Suprapubic skin (tissue), 4 donors: ENCODE measurements at places on chromosomes 6 and 20. TPM values are rescaled to one million over a fixed set of nuclear protein-coding genes. Genes with fewer than 3 reads are reported as not detected.
A peak's percentile ranks its signal among the peaks of the same experiment; 100 is the strongest.

GRCh38 chr20:58149437-58150091 lies 78.9 kb downstream of the ANKRD60 start:
- no peak overlapping the region for H3K27ac ChIP-seq
- DNase-seq = no peak
- peaks cover 5% of the 10 kb centered on the region for H3K4me1 ChIP-seq
- H3K36me3 ChIP-seq = no peaks in the 10 kb centered on the region

DNA sequence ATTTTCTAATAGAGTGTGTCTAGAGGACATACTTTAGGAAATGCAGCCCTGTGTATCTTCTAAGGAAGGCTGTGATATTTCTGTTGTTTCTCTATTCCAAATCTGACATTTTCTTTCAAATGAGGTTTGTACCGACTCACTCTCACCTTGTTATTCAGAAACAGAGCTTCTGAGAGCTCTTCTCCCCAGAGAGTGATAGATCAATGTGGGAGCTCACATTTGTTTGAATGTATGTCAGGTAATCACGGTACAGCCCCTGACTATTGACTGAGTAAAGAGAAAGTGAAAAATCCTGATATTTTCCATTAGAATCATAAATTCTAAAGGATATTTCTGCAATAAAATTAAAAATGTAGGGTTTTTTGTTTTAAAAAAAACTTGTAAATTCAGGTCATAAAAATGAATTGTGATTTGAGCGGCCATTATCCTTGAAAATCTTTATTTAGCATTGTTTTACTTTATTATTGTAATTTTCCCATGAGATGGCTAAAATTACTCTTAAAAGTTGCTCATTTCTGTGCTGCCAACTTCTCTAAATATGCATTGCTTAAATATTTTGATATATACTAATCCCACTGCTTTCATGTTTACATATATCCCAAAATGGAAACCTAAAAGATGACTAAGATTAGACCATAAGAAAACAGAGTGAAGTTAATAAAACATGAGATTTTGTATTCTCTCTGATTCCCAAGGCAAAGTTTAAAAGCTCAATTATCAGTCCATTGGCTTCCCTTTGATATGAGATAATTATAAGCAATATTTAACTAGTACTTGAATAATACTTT lies 1226.8 kb upstream of the CITED2 start:
- H3K36me3 ChIP-seq = no peaks in the 10 kb centered on the region
- no peak overlapping the region for H3K27ac ChIP-seq
- no peaks in the 10 kb centered on the region for H3K4me1 ChIP-seq
- H3K27me3 ChIP-seq = no peaks in the 10 kb centered on the region
- H3K4me3 ChIP-seq = no peak overlapping the region

DNA sequence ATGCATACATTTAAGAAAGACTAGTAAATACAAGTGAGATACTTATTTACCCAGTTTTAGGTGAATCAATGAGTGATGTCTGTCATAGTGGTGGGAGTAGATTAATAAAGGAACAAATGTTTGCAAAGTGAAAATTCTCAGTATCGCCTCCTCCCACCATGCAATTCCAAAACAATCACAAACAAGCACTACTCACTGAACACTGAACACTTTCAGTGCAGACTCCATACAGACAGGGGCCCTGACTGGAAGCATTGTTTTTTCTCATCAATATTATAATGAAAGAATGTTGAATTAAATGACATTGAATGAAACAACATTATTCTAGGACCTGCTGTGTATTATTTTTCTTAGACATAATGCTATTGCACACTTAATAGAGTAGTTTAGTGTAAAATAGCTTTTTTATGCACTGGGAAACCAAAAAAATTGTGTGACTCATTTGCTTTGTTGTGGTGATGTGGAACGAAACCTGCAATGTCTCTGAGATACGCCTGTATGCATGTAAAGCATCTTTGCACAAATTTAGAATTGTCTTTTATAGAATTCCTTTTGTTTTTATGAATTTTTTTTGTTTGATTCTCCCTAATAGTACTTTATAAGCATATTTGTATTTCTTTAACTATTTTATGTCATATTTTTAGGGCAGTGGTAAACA lies 317.5 kb downstream of the UTRN start:
- H3K27me3 ChIP-seq = no peaks in the 10 kb centered on the region
- DNase-seq = no peak
- peaks cover 11% of the 10 kb centered on the region for H3K36me3 ChIP-seq
- H3K4me1 ChIP-seq = no peaks in the 10 kb centered on the region

- H3K27me3 ChIP-seq = peaks cover 75% of the 10 kb centered on the region
- DNase-seq = no peak
- no peaks in the 10 kb centered on the region for H3K36me3 ChIP-seq
- peak overlapping the region; percentile 78 for H3K27ac ChIP-seq
- peak overlapping the region; percentile 62 for H3K4me3 ChIP-seq
Observed at GRCh38 chr6:6008089-6008647, 1.4 kb upstream of the NRN1 start.

DNA sequence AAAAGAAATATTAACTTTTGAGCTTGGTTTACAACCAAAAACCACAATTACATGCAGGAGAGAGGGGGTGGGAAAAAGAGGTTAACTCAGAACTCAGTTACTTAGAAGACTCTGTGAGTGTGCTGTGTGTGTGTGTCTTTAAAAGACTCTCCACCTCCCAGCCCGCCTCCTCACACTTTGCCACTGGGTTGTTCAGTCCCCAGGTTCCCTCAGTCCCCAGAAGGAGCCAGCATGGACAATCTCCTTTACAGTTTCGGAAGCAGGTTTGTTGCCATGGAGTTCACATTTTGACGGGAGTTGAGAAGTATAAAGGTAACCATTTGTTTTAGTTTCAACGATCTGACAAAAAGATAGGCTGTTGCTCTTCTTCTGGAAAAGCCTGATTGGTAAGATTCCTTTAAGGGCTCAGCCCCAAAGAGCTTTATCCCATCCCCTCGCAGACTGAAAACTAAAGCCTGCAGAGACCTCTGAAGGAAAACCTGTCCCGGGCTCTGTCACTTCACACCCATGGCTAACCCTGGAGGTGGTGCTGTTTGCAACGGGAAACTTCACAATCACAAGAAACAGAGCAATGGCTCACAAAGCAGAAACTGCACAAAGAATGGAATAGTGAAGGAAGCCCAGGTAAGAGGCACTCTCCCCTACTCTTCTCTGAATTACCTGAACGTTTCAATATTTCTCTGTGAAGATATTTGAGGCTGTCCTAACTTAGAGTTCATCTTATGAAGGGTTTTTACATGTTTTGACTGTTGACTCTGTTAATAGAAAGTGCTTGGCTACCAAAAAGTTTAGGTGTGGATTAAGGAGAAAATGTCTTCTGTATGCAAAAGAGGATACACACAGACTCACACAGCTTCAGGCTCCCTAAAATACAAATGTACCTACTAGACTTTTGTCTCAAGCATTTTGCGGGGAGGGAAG lies at the start of gene SPTLC3:
Gene SPTLC3 (plus strand): TSS at position 212 of the 921 bp plus-strand sequence. CDS start 296 bp downstream, at position 508.
- no peaks in the 10 kb centered on the region for H3K27me3 ChIP-seq
- H3K4me3 ChIP-seq = peak within 1 kb of the TSS; percentile 53
- DNase-seq = no peak
- H3K36me3 ChIP-seq = no peaks in the 10 kb centered on the region

DNA sequence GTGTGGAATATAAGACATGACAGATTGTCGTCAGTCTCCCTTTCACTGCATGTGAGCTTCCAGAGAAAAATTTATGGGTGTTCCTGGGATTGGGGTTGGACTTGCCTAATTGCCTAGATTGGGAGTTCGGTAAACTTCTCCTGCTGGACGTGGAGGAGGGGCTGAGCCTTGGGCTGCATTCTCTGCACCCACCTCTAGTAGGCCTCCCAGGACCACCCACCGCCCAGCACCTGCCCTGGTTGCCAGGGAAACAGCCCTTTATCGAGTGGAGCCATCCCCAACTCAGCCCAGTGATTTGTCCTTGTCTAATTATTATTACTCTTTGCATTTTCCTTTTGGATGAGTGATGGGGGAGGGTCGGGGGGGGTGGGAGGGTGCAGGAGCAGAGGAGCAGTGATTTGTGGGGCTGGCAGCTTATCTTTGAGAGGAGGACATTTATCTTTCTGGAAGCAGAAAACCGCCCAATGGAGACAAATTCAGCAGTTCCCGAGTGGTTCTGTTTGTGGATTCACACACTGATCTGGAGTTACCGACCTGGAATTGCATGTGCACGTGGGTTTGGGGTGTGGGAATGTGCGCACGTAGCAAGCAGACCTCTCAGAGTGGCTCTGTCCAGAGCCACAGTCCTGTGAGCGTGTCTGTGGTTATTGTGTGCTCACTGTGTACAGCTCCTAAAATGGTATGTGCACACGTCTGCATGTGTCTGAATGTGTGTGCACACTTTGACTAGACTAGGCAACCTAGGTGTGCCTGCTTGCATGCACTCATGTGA lies 104.5 kb downstream of the DHX35 start:
- no peak for DNase-seq
- H3K4me3 ChIP-seq = no peak overlapping the region
- no peak overlapping the region for H3K27ac ChIP-seq

DNA sequence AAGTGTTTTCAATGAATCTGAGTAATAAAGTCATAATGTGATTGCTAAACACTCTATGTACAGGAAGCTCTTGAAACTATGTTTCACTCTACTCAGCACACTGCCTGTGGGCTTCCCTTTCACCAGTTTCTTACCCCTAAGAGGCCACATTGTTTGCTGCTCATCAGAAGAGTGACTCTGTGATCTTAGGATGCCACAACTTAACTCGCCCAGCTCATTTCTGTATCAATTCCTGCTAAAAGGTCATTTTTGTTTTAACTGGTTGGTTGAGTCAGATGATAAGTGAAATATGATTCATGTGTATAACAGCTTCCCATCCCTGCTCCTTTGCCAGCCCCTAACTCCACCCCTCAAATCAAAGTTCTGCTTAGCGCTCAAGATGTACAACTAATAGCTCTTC lies 9.8 kb upstream of the NDUFAF4 start:
- no peak for DNase-seq
- H3K4me1 ChIP-seq = no peaks in the 10 kb centered on the region
- H3K36me3 ChIP-seq = no peaks in the 10 kb centered on the region
- H3K4me3 ChIP-seq = no peak overlapping the region

- H3K27ac ChIP-seq = no peak overlapping the region
- no peak overlapping the region for H3K4me3 ChIP-seq
- H3K27me3 ChIP-seq = no peaks in the 10 kb centered on the region
- no peaks in the 10 kb centered on the region for H3K36me3 ChIP-seq
Observed at GRCh38 chr6:22035690-22036089, 261.1 kb downstream of the PRL start.

DNA sequence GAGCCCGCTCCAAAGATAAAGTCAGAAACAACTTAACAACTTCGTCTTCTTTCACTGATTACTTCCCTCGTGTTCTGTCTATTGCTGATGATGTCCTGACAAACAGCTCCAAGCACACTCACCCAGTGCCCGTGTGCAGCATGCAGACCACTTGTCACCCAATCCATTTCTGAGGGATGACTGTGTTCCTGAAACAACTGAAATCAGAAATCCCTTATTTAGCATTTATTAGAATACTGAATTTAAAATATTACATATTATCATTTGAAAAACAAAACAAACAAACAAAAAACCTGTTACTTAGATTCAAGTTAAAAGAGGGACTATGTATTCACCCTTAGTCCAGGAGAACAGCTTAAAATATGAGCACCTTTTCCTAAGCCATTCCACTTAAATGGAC lies 223.7 kb upstream of the QKI start:
- no peaks in the 10 kb centered on the region for H3K27me3 ChIP-seq
- H3K4me1 ChIP-seq = no peaks in the 10 kb centered on the region
- H3K27ac ChIP-seq = no peak overlapping the region
- no peak for DNase-seq
- no peaks in the 10 kb centered on the region for H3K36me3 ChIP-seq

DNA sequence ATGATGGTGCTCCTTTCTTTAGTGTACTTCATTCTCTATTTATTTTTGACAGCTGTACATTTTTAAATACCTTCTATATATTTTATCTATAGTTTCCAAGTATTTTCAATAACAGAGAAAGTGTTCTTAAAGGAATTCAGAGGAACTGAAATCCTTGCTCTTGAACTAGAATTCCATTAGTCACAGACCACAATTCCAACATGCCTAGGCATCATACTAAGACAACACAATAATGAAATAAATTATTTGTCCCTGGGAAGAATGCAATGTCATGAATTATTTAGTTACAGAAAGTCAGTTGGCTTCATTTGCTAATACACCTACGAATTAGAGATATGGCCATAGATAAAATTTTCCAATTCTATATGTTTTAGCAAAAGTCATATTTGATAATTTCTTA lies 671.2 kb downstream of the EPHA7 start:
- DNase-seq = no peak
- H3K4me1 ChIP-seq = no peaks in the 10 kb centered on the region
- H3K27me3 ChIP-seq = no peaks in the 10 kb centered on the region

DNA sequence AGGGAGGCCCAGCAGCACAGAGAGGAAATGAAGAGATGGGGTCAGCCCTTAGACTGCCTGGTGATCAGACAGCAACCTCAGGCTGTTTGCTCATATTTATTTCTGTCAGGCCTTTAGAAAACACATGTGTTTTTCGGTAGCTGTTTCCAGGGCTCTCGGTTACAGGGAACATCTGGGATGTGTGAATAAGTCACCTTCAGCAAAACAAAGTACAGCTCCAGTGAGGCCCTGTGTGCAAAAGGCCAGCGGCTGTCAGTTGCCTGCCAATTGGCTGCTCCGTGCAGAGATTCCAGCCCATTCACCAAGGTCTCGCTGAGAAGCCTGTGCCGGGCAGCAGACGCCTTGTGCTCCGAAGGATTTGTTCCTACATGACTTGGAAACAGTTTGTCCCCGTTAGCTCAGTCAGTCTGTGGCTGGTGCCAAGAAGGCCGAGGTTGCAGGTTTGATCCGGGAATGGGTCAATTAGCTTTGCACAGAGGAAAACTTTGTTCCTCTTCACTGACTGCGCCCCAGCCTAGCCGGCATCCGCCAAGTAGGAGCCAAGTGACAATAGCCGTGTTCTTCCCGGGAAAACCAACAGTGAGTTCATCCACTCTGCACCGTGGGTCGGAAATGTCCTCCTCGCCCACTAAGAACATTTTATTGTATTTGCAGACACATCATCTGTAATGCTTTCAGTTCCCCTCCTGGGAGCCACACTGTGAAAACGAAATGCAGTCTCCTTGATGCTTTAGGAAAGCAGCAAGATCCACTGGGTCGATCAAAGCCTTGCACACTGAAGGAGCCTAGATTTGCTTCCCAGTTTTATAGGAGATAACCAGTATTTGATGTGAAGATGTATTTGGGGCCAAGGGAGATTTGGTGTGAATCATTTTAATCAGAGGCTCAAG lies 315.4 kb upstream of the CDYL start:
- peak overlapping the region; percentile 60 for H3K27ac ChIP-seq
- no peak overlapping the region for H3K4me3 ChIP-seq
- DNase-seq = peak; percentile 83
- H3K36me3 ChIP-seq = no peaks in the 10 kb centered on the region

GRCh38 chr6:111551521-111552231 lies 54.0 kb downstream of the TRAF3IP2 start:
- no peaks in the 10 kb centered on the region for H3K27me3 ChIP-seq
- no peaks in the 10 kb centered on the region for H3K36me3 ChIP-seq
- no peak for DNase-seq
- peak overlapping the region; percentile 3 for H3K27ac ChIP-seq
- H3K4me3 ChIP-seq = no peak overlapping the region
- H3K4me1 ChIP-seq = peaks cover 45% of the 10 kb centered on the region

- no peaks in the 10 kb centered on the region for H3K27me3 ChIP-seq
- H3K27ac ChIP-seq = peak within 1 kb of the TSS; percentile 67
- peak within 1 kb of the TSS; percentile 31 for H3K4me3 ChIP-seq
- H3K36me3 ChIP-seq = no peaks in the 10 kb centered on the region
Observed at GRCh38 chr6:73394577-73395354, at the start of gene DDX43. Gene DDX43 (plus strand): TSS chr6:73394828. CDS start chr6:73394906, 78 bp downstream.

GRCh38 chr6:105609375-105609991 lies 206.6 kb upstream of the PREP start:
- H3K27ac ChIP-seq = no peak overlapping the region
- H3K27me3 ChIP-seq = no peaks in the 10 kb centered on the region
- H3K4me1 ChIP-seq = peaks cover 14% of the 10 kb centered on the region
- no peak overlapping the region for H3K4me3 ChIP-seq

Gene TOX2
- 0.68 TPM for total RNA-seq

Gene FILIP1
- total RNA-seq = 0.36 TPM

Gene ZBTB2
- 9.5 TPM for total RNA-seq

Gene SLC39A7
- total RNA-seq = 43.8 TPM

Gene MCM9
- total RNA-seq = 20.2 TPM

Gene FOXF2
- total RNA-seq = 0.25 TPM
